ENCODE measurements at places on chromosomes 16 and 17. TPM values are rescaled to one million over a fixed set of nuclear protein-coding genes. Genes with fewer than 3 reads are reported as not detected.

Gene HSD11B2
- not detected for total RNA-seq

DNA sequence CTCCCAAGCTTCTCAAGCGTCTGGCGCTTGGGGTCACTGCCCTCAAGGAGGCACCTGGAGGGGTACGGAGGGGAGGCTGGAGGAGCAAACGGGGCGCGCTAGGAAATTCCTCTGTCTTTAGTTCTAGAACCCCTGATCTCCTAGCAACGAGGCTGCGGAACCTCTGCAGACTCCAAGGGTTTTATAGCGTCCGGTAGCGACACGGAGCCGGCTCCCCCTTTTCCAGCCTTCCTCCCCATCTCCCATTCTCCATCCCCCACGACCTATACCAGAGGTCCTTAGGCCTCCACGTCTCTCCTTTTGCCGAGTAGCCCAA, 601 bp upstream of the CDIPT start:
- peaks cover 7% of the 10 kb centered on the region for H3K36me3 ChIP-seq
- H3K4me1 ChIP-seq, result peaks cover 13% of the 10 kb centered on the region
- H3K27me3 ChIP-seq, result no peaks in the 10 kb centered on the region

DNA sequence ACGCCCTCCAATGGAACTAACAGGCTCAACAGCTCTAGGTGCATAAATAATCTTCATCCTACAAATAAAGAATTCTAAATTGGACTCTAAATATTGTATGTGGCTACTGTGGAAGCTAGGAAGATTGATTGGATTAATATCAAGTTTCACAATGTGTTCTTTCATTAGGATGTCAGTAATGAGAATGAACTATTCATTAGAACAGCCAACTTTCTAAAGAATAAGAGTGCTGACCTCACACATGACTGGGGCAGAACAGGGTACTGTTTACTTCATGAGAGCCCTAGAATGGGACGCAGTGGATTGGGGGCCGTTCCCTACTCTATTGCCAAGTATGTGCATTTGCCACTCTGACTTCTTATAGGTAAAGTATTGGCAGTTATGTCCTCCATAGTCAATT, 528.2 kb upstream of the RBFOX1 start:
- H3K27ac ChIP-seq, result peak overlapping the region; percentile 64
- no peak overlapping the region for H3K4me3 ChIP-seq
- no peak for DNase-seq
- H3K4me1 ChIP-seq, result no peaks in the 10 kb centered on the region
- H3K27me3 ChIP-seq, result no peaks in the 10 kb centered on the region

DNA sequence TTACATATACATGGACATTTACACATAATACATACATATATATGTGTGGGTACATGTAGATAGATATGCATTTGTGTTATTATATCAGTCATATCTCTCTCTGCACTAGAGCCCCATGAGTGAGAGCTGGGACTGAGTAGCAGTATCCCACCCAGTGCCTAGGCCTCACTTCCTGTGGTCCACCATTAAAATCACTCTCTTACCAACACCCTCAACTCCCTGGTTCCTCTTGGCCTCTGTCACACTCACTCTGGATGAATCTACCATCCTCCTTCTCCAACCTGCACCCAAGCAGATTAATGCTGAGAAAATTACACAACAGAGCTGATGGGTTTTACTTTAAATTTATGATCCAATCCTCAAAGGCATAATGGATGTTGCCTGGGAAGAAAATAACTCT, 4.9 kb upstream of the LYRM9 start:
- H3K4me1 ChIP-seq, result no peaks in the 10 kb centered on the region
- no peak for DNase-seq
- H3K4me3 ChIP-seq, result no peak overlapping the region
- no peak overlapping the region for H3K27ac ChIP-seq

DNA sequence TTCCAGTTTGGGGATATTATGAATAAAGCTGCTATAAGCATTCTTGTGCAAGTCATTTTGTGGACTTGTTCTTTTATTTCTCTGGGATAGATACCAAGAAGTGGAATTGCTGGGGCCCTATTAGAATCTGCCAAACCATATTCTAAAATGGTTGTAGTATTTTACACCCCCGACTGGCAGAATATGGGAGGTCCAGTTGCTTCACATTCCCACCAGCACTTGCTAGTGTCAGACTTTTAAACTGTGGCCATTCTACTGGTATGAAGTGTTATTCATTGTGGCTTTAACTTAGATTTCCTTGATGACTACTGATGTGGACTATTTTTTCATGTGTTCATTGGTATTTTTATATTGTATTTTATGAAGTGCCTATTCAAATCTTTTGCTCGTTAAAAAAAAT, 18.1 kb upstream of the NUP93 start:
- no peak overlapping the region for H3K27ac ChIP-seq
- no peak overlapping the region for H3K4me3 ChIP-seq
- H3K4me1 ChIP-seq, result no peaks in the 10 kb centered on the region
- no peaks in the 10 kb centered on the region for H3K36me3 ChIP-seq
- DNase-seq, result no peak

Gene ITGA2B
- total RNA-seq, result 1.5 TPM

DNA sequence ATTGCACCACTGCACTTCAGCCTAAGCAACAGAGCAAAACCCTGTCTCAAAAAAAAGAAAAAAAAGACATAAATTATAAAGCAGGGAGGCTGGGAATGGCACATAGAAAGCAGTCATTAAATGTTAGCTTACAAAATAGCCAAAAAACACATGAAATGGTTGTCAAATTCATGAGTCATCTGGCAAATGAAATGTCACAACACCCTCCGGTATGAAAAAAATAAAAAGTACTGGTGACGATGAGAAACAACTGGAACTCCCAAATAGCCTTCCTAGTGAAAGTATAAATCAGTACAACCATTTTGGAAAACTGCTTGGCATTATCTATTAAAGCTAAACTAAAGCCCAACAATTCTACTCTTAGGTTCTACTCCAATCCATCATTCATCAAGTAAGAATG, 3.5 kb upstream of the KATNB1 start:
- no peak for DNase-seq
- H3K27me3 ChIP-seq, result no peaks in the 10 kb centered on the region
- no peak overlapping the region for H3K4me3 ChIP-seq
- H3K27ac ChIP-seq, result no peak overlapping the region

Gene GPR139
- total RNA-seq, result not detected
